ENCODE measurements at places on chromosomes 12 and 14.

DNA sequence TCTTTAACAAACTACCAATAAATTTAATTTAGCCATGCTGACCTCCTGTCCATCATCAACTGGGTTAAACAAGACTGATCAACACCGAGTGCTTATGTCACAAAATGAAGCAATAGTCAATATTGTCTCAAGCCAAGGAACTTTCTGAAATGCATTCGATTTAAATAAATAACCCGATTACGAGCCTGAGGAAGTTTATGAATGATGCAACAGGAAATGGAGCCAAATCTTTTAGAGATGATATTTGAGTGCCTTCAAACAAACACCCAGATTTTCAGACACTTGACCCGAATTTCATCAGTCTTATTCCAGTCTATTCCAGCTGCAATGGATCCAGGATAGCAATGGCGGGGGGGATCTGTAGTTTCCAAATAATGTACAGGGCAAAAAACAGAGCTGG, 27.9 kb downstream of the FAR2 start:
- DNase-seq: no peak

- DNase-seq: no peak
Observed at GRCh38 chr12:122503783-122504590, 3.3 kb upstream of the ZCCHC8 start.

DNA sequence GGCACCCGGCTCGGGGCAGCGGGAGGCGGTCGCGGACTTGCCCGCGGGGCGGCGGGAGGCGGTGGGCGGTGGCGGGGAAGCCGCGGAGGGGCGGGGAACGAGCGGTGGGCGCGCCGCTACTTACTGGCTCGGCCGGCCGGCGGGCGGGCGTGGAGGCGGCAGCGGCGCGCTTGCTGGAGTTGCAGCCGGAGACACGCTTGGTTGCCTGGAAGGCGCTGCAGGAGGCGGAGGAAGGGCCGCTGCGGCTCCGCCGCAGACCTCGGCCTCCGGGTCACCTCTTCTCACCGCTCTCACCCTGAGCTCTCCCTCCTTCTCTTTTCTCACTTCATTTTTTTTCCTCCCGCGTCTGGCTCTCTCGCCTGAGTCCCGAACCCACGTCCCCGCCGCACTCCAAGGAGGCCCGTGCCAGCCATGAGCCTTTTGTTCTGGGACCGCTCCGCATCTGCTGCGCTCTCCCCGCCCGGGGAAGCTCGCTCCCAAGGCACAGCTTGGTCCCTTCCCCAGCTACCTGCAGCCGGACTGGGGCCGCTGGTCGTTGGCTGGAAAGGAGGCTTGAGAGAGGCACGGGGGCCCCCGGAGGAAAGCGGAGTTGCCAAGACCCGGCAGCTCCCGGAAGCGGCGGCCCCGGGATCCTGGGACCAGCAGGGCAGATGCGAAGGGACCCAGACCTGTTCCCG, 592 bp upstream of the KCNK10 start:
- peak; percentile 44 for DNase-seq

- no peak for DNase-seq
Observed at GRCh38 chr12:109876406-109876805, 3.9 kb downstream of the GLTP start.

GRCh38 chr12:94261119-94261518, 112.7 kb downstream of the PLXNC1 start:
- DNase-seq: no peak

DNA sequence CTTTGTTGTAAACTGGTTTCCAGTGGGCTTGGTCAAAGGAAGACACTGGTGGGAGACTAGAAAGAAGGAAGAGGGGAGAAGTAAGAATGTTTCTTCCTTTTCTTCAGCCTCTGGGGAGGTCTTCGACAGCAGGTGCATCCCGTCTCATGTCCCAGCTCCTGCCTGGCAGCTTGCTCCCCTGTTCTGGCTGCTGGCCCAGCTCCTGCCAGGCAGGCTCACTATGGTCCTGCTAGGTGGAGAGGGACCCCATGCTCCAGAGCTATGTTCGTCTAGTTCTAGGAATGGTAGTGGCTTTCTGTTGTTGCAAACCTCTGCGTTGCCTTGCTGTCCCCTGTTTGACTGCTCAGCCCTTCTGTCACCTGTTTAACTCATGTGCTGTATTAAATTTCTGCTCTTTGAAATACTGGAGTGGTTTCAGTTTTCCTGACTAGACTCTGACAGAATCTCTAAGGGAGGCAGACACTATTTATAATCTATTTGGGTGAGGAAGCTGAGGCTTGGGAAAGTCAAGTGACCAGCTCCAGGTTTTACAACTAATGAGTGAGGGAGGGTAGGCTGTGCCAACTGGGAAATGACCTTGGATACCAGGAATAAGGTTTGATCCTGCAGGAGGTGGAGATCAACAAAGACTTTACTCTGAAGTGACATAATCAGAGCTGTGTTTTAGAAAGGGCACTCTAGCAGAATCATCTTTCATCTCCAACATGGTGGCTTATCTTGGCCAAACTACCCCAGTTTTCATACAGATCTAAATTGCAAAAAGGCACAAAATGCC, 94.7 kb upstream of the DDHD1 start:
- DNase-seq: no peak

DNA sequence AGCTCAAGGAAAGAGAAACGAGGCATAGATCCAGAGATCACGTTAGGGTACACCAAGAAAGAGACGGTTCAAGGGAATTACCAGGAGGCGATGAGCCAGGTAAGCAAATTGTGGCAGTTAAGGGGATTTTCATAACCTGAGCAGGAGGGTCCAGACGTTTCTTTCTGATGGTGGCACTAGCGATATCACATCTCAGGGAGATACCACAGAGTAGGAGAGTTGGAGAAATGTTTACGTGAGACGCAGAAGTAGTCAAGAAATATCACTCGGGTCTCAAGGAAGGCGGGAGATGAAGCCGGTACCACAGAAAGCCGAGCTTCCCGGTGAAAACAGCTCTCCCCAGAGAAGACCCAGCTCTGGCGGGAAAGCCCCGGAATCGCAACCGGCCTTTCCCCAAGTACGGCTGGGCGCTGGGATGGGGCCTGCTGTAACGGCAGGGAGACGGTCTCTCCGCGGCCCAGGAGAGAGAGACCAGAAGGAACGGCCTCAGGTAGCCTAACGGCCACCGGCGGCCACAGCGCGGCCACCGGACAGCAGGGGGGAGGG, 485 bp downstream of the SENP1 start:
- no peak for DNase-seq

DNA sequence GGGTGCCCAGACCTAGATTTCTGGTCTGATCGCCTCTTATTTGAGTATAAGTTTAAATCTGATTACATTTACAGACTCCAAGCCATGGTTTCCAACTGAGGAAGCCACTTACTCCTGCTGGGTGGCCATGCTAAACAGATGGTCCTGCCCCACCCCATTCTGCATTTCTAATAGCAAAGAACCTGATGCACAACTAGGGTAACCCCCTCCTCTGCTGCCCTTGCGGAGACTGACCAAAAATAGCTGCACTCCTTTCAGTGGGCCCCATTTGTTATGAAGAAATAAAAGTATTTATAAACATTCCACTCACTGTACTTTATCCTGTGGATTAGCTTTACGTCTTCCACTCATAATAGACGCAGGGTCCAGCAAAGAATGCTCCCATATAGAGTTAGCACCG, 6.8 kb downstream of the GIT2 start:
- no peak for DNase-seq

- DNase-seq: no peak
Observed at GRCh38 chr12:58314610-58315009, 373.2 kb downstream of the ATP23 start.

DNA sequence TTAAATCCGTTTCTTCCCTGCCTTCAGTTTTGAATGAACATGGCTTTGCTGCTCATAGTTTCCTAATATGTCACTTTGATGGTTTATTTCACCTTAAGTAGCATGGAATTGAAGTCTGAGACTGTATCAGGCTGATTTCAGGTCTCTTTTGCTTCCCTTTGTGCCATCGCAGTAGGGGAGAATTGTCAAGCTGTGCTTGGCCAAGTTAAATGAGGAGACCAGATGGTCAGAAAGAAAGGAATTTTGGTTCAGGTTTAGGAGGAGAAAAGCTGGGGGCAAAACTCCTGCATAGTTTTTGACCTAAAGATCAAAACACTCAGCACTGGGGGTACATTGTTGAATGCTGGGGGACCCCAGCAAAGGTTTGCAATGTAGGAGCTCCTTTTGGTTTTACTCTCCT, 398.4 kb downstream of the NUAK1 start:
- no peak for DNase-seq

DNA sequence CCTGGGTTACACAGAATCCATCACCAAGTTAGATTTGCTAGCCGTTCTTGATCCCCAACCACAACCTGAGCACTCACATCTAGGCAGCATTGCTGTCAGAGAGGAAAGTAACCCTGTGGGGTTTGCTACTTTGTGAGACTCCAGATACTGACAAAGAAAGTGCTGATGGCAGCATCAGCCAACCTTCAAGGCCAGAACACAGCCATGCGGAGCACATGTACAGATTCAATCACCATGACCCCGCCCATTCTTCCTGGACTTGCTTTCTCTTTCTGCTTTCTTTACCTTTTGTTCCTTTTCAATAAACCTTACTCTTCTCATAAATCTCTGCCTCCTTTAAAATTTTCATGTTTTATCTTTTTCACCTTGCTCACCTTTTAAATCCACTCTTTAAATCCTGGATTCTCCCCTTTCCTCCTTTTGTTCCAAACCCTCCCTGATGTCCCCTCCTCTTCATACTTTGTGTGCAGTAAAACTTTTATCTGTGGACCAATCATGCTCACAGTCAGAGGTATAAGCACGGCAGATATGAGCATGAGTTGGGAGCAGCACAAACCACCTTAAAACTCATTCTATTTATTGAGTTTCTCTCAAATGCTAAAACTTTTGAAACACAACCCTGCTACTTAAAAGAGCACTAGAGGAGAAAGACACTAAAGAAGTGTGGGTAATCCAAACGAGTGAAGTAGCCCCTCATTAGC, 21.9 kb upstream of the CERS5 start:
- no peak for DNase-seq

Data from GM12864 (cell line).